ENCODE measurements at places on chromosomes 2 and 18.
A peak's percentile ranks its signal among the peaks of the same experiment; 100 is the strongest.

- DNase-seq: no peak
These were observed 30.7 kb upstream of the ERCC3 start for GRCh38 chr2:127324635-127325034.

DNA sequence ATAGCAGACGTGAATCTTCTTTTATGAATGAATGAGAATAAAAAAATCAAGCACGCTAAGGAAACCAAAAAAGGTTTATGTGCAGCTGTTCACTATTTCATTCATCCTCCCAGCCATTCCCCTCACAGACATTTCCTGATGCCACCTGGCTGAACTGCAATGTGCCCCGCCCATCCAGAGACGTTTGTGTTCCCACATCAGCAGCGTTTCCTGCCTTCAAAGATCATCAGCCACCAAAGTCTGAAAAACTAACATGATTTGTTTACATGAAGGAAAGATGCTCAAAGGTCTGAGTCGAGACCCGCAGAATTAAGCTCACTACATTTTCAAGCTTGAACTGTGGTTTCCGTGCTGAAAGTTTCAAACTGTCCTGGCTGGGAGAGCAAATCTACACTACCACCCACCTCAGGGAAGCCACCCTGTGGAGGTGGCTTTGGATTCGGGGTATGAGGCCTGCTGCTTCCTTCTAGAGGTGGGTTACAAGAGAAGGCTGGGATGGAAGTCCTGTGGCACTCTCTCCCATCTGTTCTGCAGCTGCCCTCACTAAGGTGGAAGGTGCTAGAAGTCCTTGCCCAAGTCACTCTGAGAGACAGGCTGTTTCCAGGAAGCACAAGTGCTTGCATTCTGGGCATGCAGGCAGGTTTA is 201.3 kb upstream of the OSR1 start:
- DNase-seq: no peak

- DNase-seq: no peak
These were observed 583.2 kb upstream of the ID2 start for GRCh38 chr2:8098476-8099266.

GRCh38 chr2:32485399-32485798 is 128.6 kb downstream of the BIRC6 start:
- DNase-seq: no peak

GRCh38 chr2:63780518-63781155 is 61.1 kb upstream of the UGP2 start:
- no peak for DNase-seq

DNA sequence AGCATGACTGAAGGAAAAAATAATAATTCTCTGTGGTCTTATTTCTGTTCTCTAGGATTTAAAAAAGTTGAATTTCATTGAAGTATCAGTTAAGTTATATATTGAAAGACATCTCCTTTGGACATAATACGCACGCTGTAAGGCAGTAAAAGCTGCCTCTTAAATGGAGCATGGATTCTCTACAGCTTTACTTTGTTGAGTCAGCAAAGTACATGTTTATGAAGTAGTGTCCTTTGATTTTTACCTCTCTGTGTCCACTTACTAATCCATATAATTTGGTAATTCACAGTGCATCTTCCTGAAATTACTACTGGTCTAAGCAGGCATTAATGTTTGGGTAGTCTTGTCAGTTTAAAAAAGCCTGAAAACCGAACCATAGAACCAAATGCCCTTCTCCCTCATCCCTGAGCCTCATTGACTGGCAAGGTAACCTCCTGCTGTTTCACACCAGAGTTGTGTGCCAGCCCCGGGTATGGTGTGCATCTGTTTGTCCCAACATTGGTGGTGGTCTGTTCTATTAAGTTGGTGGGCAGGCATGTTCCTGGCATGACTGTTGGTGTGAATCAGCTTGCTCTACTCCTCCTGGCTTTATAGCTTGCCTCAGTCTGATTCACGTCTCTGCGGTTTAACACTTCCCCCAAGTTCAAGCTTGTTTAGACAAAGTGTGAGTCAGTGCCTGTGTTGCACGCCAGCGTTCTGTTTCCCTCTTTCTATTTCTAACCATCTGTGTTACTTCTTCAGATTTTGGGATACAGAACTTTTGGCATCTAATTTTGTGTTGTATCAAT is 71.0 kb upstream of the ITM2C start:
- DNase-seq: peak; percentile 82

DNA sequence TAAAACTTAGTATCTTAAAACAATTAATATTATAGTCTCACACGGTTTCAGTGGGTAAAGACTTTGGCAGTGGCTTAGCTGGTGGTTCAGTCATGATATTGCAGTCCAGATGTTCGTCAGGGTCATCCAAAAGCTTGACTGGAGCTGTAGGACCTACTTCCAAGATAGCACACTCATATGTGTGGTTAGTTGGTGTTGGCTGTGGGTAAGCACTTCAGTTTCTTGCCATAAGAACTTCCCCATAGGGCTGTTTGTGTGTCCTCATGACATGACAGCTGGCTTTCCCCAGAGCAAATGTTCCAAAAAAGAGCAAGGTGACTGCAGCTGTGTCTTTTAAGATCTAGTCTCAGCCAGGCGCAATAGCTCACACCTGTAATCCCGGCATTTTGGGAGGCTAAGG is 48.5 kb upstream of the EPC2 start:
- no peak for DNase-seq

- no peak for DNase-seq
These were observed 1.3 kb upstream of the ODC1 start for GRCh38 chr2:10449486-10449831.

- no peak for DNase-seq
These were observed 81.9 kb downstream of the LONRF2 start for GRCh38 chr2:100240386-100240785.

DNA sequence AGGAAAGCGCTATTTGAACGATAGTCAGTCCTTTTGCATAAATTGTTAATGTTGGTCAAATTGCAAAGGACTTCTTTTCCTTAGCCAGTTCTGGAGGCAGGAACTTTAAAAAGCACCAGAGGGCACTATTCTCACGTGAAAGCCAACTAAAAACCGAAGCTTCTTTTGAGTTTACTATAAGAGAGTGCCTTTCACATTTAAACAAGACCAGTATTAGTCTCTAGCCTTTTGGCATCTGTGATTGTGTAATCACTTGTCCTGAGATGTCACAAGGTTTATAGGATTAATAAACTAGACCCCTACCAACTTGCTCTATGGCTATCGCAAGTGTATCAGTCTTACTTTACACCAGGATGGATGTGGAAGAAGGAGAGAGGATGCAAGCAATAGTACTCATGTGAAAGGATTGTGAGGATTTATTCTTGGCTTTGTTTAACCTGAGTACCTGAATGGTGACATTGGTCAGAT is 14.4 kb upstream of the STAT4 start:
- DNase-seq: no peak

- DNase-seq: peak; percentile 89
These were observed 205 bp downstream of the TET3 start for GRCh38 chr2:73984922-73985307.

DNA sequence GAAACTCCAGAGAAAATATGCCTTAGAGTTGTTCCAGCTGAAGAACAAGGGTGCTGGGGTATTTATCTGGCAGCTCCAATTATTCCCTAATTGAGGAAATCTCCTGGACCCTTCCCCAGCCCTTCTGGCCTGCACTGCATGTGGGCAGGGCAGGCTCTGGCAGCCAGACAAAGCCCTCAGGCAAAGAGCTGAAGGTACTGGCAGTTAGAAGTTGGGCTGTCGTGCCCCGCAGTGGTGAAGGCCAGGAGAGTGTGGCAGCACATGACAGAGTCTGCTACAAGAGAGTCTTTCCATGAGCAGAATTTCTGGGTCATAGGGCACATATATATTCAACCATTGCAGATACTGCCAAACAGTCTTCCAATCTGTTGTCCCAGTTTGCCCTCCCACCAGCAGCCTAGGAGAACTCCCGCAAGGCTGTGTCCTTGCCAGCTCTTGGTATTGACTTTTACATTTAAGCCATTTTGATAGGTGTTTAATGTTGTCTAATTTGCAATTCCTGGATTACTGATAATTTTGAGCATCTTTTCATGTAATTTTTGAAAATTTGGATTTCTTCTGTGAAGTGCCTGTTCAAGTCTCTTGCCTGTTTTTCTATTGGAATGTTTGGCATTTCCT is 26.6 kb downstream of the ONECUT2 start:
- DNase-seq: no peak

DNA sequence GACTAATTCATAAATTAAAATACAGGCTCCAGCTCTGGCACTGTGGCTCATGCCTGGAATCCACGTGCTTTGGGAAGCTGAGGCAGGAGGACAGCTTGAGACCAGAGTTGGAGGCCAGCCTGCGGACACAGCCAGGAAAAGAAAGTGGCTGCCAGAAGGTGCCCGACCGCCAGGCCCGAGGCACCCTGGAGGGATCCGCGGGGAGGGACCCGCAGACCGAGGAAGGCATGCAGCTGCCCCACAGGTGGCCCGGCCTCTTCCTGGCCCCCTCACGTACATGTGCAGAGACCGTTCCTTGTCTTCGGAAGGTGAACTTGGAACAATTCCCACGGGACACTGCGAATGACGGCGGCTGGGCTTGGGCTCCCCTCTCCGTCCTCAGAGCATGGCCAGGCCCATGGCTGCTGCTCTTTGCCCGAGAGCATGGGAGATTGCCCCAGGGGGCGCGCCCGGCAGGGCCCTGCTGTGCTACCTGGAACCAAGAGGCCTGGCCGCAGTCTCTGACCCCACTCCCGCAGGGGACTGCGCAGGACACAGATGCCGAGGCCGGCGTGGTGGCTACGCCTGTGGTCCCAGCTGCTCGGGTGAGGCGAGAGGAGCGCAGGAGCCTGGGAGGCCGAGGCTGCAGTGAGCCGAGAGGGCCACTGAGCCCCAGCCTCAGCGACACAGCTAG is 55.6 kb upstream of the IMP4 start:
- no peak for DNase-seq

DNA sequence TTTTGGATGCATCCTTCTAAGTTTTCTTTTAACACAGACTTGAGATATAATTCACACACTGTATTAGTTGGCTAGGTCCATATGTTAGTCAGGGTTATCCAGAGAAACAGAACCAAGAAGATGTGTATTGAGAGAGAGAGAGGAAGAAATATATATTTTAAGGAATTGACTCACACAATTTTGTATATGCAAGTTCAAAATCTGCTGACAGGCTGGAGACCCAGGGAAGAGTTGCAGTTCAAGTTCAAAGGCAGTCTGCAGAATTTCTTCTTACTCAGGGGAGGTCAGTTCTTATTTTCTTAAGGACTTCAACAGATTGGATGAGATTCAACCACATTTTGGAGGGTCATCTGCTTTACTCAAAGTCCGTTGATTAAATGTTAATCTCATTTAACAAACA is 23.0 kb upstream of the MRO start:
- DNase-seq: no peak

GRCh38 chr2:70978341-70979179 is at the start of gene ANKRD53:
Gene ANKRD53, plus strand, starts transcription at chr2:70978630. Its CDS starts 16 bp downstream, at chr2:70978646.
- peak; percentile 71 for DNase-seq

GRCh38 chr2:120915670-120916069 is 180.0 kb downstream of the GLI2 start:
- DNase-seq: no peak

DNA sequence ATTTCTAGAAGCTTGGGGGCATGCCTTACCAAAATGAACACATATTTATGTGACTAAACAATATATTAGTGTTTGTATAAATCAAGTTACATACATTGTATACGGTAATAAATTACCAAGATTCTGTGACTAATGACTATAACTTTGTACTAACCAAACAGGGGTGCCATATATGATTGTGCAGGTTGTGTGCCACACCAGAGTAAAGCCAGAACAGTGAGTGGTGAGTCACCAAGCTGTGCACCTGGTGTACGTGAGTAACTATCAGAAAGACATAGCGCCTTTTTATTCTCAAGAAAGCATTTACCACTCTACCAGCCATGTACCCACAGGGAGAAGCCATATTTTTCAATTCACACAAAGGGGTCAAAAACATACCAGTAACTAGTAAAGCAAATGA is 453.2 kb upstream of the PIK3C3 start:
- no peak for DNase-seq

DNA sequence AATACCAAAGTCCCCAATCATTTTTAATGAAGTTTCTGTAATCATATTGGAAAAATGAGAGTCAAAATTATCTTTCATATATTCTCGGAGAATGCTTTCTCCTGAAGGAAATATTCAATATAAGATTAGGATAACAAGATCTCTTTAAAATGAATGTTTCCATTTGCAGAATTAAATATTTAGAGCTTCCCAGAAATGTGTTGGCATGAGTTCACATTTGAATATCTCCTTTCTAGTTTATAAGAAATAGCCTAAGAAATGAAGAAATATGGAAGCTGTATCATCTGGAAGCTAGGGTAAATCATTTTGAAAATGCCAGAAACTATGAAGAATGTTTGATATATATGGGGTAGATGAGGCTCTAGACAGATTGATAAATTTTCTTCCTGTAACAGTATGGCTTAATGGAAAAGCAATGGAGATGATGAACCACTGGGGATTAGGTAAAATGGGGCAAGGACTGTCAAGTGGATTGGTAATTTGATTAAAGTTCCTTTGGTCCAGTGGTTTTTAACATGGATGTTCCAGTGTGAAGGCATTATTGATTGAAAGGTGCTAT is 184.6 kb upstream of the ZNF804A start:
- no peak for DNase-seq

DNA sequence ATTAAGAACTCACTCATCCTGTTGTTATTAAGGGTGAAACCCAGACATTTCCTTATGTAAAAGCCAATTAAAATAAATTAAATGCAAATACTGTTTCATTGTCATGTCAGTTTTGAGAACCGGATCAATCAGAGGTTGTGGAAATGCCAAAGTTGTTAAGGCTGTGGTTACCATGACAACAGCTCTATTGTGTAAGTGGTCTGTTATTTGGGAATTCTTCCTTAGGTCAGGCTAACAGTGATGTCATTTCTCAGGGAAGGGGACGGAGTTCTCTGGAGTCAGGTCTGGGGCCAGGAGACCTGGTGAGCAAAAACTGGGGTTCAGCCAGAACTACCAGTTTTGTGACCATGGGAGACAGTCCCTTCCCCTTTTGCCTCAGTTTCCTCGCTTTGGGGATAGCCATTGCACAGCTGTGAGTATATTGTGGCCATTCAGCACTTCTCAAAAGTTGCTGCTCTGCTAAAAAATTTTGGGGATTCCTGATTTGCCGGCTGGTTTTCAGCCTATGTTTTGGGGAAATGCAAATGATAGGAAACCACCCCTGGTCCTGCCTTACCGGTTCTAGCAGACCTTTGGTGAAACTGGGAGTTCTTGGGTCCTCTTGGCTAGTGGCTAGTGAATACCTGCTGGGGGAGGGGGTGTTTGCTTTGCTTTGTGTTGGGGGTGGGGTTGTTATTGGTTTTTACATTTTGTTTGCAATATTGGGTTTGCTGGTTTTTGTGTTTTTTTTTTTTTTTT is 21.6 kb downstream of the HPCAL1 start:
- DNase-seq: no peak

DNA sequence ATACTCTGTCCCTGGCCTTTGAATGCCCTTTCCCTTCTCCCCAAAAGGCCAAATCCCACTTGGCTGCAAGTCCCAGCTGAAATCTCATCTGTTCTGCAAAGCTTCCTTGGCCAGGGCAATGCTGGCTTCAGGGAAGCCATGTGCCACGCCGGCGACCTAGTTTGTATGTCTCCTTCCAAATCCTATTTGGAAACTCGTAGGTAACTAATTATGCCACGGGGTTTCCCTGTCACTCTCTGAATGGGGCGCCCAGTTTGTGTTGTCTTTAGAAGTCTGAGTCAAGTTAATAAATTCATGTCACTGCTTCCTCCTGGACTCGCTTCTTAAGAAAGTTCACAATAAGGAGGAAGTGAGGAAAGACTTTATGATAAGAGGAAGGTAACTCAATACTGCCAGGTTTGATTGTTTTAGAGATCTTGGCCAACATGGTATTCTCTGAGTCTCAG is 19.1 kb downstream of the FHL2 start:
- no peak for DNase-seq
